ENCODE measurements at places on chromosomes 11 and 22.

- peak; percentile 34 for DNase-seq
These were observed 70.2 kb upstream of the NAV2 start for GRCh38 chr11:19642185-19643158.

DNA sequence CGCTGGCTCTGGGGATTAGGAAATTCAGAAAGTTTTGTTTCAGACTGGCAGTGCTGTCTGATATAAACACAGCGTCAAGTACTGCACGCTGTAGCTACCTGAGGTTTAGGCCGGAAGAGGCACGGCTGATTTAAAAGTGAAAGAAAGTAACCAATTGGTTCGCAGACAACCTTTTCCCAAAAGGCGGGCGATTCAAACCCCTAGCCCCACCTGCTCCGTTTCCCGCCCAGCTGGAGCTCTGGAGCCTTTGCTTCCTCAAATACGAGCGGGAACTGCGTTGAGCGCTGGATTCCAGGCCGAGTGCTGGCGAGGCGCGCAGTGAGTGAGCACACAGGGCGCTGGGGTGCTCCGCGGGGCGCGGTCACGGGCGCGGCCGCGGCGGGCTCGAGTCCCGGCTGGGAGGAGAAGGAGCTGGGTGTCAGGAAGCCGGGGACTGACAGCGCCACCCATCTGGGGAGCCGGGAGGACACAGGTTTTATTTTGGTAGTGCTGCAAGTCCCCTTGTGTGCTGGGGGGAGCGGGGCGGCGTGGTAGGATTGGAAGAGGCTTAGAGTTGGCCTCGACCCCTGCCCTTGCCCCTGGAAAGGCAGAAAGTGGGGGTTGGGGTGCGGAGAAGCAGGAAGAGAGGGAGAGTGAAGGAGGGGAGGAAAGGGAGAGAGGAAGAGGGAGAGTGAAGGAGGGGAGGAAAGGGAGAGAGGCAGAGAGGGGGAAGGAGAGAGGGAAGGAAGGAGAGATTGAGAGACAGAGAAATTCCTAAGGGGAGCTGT lies 2.1 kb downstream of the FAM111A start:
- peak; percentile 93 for DNase-seq

DNA sequence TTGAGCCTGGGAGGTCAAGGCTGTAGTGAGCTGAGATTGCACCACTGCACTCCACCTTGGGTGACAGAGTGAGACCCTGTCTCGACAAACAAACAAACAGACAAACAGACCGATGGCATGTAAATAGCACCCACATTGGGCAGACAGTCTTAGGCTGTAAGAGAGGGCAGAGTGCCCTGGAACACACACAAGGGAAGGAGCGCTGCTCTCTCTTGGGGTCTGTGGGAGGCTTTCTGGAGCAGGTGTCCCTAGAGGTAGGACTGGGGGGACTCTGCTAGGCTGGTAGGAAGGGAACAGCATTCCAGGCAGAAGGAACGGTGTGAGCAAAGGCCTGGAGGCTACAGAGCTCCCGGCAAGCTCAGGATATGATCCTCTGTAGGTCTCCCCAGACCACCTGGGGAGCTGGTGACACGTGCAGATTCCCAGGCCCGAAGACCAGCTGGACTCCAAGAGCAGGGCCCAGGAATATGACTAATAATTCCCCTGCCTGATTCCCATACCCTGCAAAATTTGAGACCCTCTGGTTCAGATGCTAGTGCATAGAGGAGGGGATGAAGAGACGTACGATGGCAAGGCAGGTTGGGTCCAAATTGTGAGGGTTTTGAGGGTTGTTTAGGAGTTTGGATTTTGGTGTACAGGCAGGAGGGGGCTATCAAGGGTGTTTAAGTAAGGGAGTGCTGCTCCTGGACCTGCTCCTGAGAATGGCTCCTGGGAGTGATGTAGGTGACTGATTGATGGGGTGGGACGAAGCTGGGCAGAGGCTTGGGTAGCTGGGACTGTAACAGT lies 11.6 kb downstream of the SMIM38 start:
- DNase-seq = no peak

GRCh38 chr11:64605244-64605560 lies 14.2 kb downstream of the SLC22A12 start:
- DNase-seq = no peak

DNA sequence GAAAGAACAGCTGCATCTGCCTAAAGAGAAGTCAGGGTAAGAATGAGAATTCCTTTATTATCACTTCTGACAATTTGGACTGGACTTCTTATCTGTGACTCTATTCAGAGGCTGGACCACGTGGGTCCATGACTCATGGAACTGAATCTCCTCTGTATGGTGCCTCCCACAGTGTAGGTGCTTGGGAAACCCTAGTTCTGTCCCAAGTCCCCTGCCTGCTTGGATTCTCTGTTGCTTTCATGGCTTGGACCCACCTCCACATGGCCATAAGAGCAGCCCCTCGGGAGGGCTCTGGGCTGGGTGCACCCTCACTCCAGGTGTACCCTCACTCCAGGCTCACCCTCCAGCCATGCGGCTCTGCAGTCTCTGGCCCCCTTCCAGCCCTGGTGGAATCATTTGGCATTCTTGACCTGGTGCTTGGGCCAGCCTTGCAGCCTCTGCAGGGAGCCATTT lies 153.4 kb downstream of the CACNA1I start:
- DNase-seq = no peak

- DNase-seq = no peak
These were observed 38.2 kb upstream of the PARVG start for GRCh38 chr22:44142421-44143104.

DNA sequence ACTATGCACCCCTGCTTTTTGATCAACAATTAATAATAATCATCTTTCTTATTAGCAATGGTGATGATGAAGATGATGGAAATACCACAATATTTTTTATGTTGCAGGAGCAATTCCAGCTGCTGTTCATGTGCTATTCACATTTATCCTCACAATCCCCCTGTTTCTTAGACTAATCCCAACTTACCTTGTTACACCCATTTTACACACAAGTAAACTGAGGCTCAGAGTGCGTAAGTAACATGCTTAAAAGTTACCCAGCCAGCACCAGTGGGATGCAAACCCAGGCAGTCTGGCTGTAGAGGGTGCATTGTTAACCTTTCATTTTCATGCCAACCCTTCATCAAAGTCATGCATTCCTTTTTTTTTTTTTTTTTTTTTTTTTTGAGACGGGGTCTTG lies 1.6 kb upstream of the CRYBA4 start:
- DNase-seq = no peak

GRCh38 chr11:120209746-120210625 lies 846 bp upstream of the OAF start:
- DNase-seq = peak; percentile 55

GRCh38 chr11:96028746-96029145 lies 104.8 kb upstream of the MTMR2 start:
- no peak for DNase-seq

GRCh38 chr11:31779374-31779791 lies 31.7 kb downstream of the PAX6 start:
- DNase-seq = peak; percentile 66

DNA sequence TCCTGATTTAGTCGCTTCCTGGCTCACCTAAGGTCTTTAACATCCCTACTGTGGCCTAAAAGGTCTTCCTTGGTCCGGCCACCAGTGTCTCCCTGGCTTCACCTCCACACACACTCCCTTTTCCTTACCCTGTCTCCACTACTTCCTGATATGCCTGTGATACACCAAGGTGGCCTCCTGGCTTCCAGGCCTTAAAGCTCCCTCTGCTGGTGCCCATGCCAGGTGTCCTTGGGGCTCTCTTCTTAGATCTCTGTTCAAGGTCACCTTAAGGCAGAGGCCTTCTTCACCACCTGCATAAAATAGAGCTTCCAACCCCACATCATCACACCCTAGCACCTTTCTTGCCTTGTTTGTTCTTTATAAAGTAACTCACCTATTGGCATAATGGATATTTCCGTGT lies 787.7 kb downstream of the NTM start:
- peak; percentile 5 for DNase-seq

- no peak for DNase-seq
These were observed 100.5 kb downstream of the TTC17 start for GRCh38 chr11:43459246-43459645.

DNA sequence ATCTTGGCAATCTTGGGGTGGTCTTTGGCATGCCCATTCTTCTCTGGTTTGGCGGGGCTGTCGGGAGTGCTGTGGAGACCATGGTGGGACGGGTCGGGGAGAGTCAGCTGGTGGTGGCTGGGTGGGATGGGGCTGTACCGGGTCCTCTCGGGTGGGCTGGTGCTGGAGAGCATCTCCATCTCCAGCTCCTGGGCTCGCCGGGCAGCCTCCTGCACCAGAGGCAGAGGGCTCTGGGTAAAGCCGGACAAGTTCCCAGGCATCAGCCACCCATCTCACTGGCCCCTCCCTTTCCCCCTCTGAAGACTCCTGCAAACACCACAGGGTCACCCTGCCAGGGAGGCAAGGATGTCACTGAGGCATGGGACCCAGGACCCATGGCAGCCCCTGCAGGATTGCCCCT lies 25.1 kb downstream of the ANKK1 start:
- DNase-seq = no peak

DNA sequence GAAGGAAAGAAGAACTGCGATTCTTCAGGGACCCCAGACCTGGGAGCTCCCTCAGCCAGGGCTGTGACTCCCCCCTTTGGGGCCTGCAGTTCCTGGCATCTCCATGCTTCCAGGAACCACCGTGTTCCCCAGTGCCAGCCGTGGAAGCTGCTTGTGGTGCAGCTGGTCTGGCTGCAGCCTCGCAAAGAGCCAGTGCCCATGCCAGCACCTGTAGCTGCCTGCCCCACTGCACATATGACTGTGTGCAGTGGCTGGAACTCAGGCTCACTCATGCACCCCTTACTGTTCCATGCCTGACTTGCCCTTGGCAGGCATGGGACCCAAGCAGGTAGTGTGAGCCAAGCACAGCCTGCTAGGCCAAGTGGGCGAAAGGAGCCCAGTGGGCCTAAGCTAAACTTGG lies 401.3 kb downstream of the LRRC4C start:
- DNase-seq = no peak

DNA sequence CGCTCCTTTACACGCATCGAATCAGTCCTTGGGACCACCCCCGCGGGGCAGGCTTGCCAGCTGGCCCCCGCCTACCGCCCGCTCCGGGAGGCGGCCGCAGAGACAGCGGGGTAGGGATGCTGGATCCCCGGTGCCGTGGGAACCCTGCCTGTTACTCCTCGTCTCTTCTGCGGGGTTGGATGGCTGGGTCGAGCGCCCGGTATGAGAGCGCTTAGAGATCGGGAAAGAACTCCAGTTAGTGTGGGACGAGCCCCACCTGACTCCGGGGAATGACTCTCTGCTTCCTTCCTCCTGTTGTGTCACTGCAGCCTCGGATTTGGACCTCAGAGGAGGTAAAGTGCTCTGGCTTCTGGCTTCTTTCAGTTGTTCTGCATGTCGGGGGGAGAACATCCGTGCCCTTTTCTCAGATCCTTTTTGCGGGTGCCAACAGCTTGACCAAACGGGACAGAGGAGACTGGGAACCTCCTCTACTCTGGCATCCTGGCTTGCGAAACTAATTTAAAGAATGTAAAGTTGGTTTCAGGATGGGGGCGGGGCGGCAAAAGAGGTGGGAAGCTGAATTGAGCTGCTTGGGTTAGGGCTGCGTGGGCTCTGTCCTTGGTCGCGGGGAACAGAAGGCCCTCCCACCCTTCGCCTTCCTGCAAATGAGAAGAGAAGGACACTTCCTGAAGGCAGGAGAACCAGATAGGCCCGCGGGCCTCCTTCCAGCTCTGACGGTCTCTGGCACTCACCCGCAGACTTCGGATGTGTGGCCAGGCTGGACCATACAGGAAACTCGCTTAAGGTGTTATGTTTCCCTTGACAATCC lies 938 bp downstream of the LAYN start:
- DNase-seq = peak; percentile 91

- no peak for DNase-seq
These were observed 11.5 kb upstream of the TMPRSS13 start for GRCh38 chr11:117940736-117941135.

DNA sequence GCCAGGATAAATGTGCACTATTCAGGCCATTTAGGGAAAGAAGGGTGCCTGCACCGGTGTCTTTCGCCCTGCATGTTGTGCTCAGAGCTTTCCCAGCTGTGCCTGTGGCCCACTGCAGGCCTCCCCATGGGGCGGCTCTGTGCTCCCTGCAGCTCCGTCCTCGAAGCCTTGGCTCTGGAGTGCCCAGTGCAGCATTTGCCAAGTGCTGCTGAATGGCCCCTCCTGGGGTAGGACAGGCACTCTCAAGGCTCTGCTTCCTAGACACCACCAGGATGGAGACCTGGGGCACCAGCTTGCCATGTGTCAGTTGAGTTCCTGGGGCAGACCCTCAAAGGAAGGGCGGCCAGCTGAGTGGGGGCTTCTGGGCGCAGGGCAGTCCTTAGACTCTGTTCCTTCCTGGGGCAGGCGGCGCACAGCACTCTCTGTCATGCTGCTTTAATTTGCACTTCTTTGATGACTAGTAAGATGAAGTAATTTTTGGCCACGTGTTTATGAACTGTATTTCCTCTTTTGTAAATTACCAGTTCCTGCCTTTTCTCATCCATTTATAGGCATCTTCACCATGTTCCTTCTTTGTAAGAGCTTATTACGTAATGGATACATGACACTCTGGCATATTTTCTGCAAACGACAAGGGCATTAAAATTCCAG lies 32.1 kb upstream of the GNB1L start:
- peak; percentile 47 for DNase-seq

- DNase-seq = peak; percentile 57
These were observed 4.6 kb downstream of the PICALM start for GRCh38 chr11:86064220-86064803.

- DNase-seq = no peak
These were observed 52.4 kb downstream of the LGR4 start for GRCh38 chr11:27420217-27420616.

DNA sequence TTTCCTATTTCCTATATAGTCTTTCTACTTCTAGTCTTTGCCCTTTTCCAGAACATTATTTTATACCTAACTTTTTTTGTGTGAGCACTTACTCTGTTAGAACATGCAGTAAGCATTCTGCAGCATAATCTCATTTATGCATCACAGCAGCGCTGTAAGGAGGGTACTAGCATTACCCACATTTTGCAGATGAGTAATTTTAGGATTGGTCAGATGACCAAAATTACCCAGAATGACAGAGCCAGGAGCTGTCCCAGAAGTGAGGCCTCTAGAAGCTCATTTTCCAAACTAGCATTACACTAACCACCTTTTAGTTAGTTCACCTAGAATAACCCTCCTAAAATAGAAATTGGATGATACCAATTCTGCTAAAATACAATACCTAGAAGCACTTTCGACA lies 47.1 kb upstream of the ARHGAP32 start:
- DNase-seq = no peak

GRCh38 chr11:132127900-132128288 lies 757.5 kb downstream of the NTM start:
- no peak for DNase-seq

- no peak for DNase-seq
These were observed 229.6 kb upstream of the BLID start for GRCh38 chr11:122345586-122345985.

Measured in adipocyte (in vitro differentiated cells).